ENCODE measurements at places on chromosomes 7 and 10.

- DNase-seq = no peak
Measured at GRCh38 chr10:5147255-5147980, 37.5 kb downstream of the AKR1C8 start.

- no peak for DNase-seq
Measured at GRCh38 chr7:33868166-33868565, 37.2 kb upstream of the BMPER start.

- DNase-seq = peak; percentile 6
Measured at GRCh38 chr7:125357676-125358455, 428.2 kb upstream of the POT1 start.

DNA sequence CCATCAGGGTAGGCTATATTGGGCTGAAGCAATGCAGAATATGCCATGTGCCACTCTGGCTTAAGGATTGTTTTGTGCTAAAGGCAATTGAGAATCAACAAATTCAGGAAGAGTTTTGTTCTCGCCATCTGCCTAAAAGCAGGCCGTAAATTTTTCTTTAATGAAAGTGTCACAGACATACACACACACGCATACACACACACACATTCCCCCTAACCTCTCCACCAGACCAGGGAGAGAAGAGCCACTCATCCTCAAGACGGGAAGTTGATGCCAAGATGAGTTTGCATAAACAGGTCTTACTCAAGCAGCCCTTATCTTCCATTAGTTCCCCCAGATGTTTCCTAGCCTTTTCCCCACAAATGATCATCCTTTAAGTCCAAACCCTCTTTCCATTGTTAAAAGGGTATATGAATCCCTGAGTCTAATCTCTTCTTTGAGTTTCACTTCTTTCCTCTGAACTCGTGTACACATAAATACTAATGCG lies 59.6 kb upstream of the TRIM24 start:
- DNase-seq = no peak

DNA sequence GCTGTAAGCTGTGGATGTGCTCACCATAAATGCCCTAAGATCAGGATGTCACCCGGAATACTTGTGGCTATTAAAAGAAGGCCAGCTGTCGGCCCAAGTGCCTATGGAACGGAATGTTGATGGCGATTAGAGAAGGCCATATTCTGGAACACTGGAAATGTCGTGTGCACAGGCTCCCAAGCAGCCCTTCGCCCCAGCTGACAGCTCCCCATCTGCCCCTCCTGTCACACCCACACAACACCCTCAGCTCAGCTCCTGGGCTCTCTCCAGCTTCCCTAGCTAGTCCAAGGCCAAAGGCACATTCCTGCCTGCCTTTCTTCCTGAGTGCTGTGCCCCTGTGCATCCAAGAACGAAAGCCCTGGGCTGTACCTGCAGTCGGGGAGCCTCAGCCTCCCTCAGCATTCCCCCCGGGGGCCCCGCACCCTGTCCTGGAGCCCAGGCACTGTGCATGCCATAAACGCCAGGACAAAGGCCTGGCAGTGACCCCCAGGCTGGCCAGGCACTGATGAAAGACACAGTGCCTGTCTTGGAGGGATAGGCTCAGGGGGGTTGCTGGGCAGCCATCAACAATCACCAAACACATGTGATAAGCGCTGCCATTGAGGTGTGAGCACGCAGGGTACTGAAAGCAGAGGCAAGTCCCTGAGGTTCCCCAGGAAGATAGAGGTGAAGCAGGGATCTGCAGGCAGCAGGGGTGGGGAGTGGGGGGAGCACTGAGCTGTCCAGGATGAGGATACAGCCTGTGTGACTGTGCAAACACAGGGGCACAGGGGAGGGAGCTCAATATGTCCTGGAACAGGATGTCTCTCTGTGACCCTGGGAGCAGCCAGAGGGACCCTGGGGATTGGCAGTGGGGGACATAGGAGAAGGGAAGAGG lies 3.7 kb upstream of the LDB3 start:
- no peak for DNase-seq

- DNase-seq = no peak
Measured at GRCh38 chr10:28586176-28586575, 53.3 kb downstream of the WAC start.

- DNase-seq = no peak
Measured at GRCh38 chr10:6781133-6781770, 201.2 kb upstream of the PRKCQ start.

- no peak for DNase-seq
Measured at GRCh38 chr7:144830024-144830785, 5.6 kb downstream of the TPK1 start.

DNA sequence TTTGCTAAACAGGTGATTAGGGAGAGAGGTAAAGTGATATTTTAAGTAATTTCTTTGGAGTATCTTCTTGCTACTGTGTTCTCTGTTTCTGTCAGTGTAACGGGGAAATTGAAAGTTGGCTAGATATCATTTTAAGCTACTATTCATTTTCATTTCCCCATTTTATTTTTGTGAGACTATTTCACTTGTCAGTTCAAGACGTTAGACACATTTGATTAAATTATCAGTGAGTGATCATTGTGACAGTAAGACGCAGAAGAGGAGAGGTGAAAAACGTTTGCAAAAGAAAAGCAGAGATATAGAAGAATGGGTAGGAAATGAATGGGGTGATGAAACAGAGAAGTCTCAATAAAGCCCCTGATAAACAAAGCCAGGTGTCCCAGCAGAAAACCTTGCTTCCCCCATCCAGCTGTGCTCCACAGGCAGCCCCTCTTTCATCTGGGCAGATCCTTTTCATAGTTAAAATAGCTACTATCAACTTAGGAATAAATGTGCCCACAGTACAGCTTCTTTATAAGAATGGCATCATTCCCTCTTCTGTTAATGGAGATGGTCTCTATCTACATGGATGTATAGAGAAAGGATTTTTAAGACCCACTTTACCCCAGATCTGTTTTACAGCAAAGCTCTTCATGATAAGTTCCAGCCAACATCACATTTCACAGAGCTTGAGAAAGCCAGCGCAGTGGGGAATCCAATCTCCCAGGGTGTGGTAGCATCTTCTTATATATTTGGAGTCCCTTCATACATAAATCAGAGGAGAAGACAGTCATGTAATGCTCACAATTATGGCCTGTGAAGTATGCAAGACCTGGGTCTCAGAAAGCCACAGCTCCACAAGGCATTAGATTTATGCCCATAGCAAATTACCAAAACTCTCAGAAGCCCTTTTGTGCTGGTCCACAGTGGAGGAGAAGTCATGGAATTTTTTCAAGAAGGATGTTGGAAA lies 138.1 kb upstream of the ITGB1 start:
- DNase-seq = no peak

DNA sequence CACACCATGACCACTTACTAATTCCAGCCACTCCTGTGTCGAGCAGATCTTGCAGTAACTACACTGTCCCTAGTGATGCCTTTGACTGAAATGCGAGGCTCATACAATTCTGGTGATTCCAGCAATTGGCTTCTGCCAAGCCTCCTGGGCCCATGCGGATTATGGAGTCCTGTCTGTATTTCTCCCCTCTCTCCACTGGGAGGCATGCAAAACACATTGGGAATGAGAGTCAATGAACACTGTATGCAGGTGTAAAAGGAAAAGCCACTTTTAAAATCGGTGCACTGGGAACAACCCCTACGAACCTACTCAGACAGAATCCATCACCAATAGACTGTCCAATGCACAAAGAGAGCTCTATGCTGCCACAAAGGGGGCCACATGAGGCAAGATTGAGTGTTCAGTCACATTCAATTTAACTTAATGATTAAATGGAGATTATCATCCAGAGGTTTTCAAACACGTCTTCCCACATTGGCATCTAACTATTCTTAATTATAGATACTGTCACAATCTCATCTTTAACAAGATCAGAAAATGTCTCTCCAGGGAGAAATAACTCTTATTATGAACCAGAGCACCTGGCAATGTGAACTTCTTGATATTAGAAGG lies 550.6 kb downstream of the GLRX3 start:
- DNase-seq = no peak

DNA sequence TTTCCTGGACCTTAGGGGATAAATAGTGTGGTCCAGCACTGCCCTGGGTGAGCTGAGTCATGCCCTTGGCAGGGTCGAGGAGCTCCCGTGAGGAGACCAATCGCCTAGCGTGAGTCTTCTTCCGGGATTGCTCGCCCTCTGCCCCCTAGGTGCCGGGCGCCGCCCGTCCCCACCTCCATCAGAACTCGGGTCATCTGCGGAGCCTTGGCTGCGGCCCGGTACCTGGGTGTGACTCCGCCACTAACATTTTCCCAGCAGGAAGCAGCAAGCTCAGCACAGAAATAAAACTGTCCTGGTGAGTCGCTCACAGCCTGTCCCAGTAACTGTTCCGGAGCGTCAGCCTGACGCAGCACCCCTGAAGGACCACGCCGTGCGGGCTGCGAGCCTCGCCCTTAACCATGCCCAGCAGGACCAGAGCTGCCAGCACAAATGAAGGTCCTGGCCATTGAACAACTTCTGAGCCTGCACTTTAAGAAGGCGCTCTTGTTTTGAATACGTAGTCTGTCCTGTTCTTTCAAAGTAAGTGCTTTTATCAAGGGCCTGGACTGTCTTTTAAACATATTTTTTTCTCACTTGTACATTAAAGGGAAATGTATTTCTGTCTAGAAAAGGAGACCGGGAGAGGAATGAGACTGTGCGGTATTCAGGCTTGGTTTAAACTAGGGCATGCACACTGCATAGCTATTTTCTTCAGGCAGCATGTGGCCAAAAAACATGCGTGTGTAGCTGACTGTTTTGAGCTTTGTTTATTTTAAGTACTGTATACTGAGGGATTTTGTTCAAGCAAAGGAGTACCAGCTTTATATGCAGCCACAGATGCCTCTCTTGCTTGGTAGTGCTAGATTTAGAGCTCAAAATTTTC lies 136.7 kb downstream of the HECW1 start:
- DNase-seq = no peak

DNA sequence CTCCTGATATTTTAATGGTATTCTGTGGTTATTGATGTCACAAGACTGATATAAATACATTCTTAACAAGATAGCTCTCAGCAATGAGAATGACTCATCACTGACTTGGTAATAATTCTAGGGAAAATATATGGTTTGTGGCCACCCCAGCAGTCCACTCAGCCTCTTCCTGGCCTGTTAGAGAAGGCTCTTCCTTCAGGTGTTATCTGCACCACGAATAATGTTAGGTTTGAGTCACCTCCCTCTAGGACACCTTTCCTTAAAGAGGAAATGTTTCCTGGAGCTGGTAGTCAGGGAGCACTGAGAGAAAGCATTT lies 163.3 kb downstream of the SVIL start:
- no peak for DNase-seq

- DNase-seq = no peak
Measured at GRCh38 chr10:74086317-74086716, 64.3 kb downstream of the AP3M1 start.

DNA sequence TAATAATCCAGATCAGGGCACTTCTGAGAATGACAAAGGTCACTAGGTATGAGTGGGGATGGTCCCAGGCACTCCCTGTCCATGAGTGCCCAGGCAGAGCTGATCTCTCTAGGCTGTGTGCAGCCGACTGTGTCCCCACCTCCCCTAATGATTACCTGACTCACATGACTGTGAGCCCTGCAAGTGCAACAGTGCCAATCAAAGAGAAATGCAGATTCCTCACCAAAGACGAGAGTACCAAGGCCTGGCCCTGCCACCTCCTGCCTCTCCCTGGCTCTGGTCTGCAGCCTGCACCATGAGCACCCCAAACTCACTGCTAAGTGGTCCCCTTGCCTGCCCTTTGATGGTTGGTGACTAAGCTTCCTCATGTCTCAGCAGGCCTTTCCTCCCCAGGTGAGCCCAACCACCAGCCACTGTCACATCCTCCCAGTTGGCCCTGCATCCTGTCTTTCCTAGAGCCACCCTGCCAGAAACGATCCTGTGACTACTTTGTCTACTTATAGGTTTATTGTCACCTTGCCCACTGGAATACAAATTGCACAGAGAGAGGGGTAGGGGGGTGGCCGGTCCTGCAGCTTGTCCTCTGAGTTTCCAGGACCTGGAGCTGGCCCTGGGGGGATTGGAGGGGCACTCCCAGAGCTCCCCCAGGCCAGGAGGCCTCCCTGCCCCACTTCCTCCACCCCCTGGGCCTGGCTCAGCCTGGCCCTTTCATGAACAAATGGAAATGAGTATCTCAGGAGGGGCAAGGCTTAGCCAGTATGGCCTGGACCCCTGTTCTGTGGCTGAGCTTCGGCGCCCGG lies 22.4 kb upstream of the GDF10 start:
- DNase-seq = no peak

DNA sequence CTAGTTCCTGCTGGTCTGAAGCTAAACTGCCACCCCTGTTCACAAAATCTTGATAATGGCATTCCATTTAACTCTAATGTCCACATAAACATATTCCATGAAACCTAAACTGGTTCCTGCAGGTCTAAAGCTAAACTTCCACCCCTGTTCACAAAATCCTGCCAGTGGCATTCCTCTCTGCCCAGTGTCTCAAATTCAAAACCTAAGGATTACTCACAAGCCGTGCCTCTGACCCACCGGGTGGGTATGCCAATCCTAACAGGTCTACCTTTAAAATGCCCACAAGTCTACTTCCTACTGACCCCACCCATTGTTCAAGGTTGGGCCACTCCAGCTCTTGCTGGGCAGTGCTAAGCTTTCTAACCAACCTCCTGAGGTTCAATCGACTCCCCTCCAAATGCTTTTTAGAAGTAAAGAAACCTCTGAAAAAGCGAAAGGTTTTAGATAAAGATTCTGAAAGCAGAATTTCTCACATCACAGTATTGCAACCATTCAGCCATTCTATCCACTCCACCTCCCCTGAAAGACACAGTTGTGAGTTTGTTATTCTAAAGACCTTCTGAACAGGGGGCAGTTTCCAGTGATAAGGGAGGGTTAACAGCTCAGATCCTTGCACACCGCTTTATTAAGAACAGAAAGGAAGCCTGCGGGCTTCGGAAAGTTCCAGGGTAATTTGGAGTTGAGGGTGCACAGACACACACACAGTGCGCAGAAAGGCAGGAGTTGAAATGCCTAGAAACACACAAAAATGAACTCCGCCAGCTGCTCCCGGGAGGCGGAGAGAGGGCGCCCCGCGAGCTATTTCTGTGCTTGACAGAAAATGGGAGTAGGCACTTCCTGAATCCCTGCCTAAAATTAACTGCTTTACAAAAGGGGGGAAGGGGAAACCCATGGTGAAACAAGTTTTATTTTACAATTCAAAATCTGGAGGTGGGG lies 87.7 kb downstream of the TNS3 start:
- DNase-seq = no peak

- no peak for DNase-seq
Measured at GRCh38 chr10:541750-542371, 147.6 kb downstream of the DIP2C start.

- no peak for DNase-seq
Measured at GRCh38 chr7:79713276-79713675, 259.8 kb upstream of the MAGI2 start.

DNA sequence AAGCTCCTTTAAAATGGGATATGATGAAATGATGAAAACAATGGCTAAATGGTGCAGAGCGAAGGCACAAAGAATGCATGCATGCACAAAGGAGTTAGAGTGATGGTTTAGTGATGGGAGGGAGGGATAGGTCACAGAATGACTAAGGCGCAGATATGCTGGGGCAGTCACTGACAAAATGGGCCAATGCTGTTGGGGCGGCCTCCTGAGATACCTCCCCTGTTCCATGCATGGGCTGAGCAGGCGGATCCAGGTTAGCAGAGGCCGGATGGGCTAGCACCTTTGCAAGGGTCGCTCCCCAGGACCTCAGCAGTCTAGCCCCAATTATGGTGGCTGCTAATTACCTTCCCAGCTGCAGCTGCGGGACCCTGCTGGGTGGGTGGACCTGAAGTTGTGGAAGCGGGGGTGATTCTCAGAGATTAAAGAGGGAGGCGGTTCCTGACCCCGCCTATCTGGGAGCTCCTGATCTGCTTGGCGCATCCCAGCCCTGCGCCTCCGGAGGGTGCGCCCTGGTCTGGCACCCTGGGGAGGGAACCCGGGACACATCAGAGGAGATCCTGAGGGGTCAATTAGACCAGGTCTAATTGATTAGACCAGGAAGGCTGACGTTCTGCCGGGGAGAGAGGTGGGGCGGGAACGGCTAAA lies 175.0 kb downstream of the CYP26A1 start:
- no peak for DNase-seq

Data from KG1 (cell line).